ENCODE measurements at places on chromosomes 2 and 18. TPM values are rescaled to one million over a fixed set of nuclear protein-coding genes. Genes with fewer than 3 reads are reported as not detected.

Gene ANKRD53
- total RNA-seq = not detected

Gene TCF7L1
- 9.9 TPM for total RNA-seq

Gene C2orf72
- total RNA-seq = 7.6 TPM

Gene SLC16A14
- 1.6 TPM for total RNA-seq

Gene NCKAP5
- total RNA-seq = 1.2 TPM

Gene ARHGAP25
- total RNA-seq = 0.16 TPM

Gene IL1B
- 0.13 TPM for total RNA-seq

Gene KIAA2012
- not detected for total RNA-seq

Gene PER2
- total RNA-seq = 9.1 TPM

Gene CAPN14
- total RNA-seq = not detected

Gene CHST9
- not detected for total RNA-seq

Gene UGT1A7
- total RNA-seq = 5.1 TPM

Gene AQP12B
- total RNA-seq = not detected

Gene MEP1B
- total RNA-seq = 0.05 TPM

Measured in A549 treated with GW870086 at 1 μM for 4 hours (cell line).